ENCODE measurements at places on chromosomes 3 and 15.

- DNase-seq, result no peak
These were observed 91.9 kb upstream of the SNRPA1 start for GRCh38 chr15:101386967-101387366.

- DNase-seq, result no peak
These were observed 12.0 kb upstream of the HMCES start for GRCh38 chr3:129266651-129267050.

GRCh38 chr15:51288143-51289065, 50.0 kb downstream of the CYP19A1 start:
- no peak for DNase-seq

DNA sequence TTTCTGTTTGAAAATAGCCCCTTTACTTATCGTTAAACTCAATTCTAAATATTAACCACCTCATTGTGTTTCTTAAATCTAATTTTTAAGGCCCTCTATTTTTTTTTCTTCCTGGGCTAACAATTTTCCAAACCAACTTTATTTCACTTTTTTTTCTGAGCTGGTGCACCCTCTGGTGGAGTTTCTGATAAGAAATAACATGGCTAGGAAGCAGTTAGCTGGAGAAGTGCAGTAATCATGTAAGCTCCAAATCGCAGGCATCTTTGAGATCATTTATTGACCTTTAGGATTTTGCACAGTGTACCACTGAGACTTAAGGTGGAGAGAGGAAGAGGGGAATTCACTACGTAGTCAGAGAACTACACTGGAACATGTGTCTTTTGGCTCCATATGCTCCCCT, 6.4 kb downstream of the TMEM207 start:
- no peak for DNase-seq
